ENCODE measurements at places on chromosomes 11 and 22. TPM values are rescaled to one million over a fixed set of nuclear protein-coding genes. Genes with fewer than 3 reads are reported as not detected.
A peak's percentile ranks its signal among the peaks of the same experiment; 100 is the strongest.

GRCh38 chr11:18527512-18527911, 770 bp upstream of the TSG101 start:
- no peak for DNase-seq

DNA sequence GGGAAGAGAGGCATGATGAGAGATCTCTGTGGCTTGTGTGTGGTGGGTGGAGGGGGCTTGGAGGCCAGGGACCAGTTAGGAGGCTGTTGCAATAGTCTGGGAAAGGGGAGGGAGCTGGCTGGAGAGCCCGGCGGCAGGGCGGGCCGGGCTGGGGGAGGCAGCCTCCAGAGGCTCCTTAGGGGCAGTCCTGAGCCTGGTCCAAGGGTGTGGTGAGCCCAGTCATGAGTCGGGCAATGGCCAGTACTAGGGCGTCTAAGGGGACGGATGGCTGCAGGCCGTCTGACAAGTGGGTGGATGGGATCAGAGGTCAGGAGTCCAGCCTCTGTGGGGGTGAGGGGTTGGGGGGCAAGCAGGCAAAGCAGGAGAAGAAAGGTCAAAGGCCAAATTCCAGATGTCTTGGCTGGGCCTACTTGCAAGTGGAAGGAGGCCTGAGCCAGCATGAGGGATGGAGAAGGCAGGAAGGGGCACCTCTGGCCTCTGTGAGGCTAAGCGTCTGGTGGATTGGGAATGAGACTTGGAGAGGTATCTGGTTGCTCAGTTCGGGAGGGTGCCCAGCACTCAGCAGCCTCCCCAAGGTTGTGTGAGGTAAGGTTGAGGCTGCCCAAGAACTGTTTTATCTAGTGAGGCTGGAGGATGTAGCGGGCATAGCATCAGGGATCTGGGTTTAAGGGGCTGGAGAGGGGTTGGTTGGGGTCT, 6.0 kb upstream of the CD248 start:
- DNase-seq, result no peak

DNA sequence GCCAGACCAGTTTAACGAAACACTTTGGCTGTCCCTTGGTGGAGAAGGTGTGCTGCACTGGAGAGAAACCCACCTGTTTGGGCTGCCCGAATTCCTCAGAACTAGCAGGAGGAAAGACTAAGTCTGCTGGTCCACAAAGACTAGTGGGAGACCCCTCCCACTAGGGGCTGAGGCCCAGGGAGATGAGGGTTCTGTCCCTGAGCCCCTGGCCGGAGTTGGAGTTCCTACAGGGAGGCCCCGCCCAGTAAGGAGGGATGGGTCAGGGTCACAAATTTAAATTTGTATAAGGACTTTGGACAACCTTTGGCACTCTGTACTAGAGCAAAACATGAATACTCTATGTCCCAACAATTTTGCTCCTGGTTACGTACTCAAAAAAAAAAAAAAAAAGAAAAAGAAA, 200.8 kb upstream of the C11orf87 start:
- no peak for DNase-seq

- DNase-seq, result no peak
These were observed 15.4 kb upstream of the SOX10 start for GRCh38 chr22:37999640-38000272.

GRCh38 chr11:10792385-10793068, 16.2 kb downstream of the EIF4G2 start:
- peak; percentile 95 for DNase-seq

DNA sequence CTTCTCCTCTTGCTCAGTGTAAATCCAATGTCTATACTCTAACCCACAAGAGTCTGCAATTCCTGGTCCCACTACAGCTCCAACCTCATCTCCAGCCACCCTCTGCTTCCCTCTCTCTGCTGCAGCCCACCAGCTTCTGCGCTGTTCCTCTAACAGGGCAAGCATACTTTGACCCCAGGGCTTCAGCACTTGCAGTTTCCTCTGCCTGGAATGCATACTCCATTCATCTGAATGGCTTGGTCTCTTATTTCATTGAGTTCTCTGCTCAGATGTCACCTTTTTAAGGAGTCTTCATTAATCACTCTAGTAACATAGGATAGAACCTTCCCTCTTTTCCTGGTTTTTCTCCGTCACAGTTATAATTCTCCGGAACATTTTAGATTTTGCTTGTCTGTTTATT, 141.6 kb downstream of the BUD13 start:
- DNase-seq, result no peak

The SLC22A9 gene
- not detected for total RNA-seq

The MEI1 gene
- 0.27 TPM for total RNA-seq

The HEPN1 gene
- not detected for total RNA-seq

The CHRDL2 gene
- 0.16 TPM for total RNA-seq
